ENCODE measurements at places on chromosomes 12 and 14.

- DNase-seq = no peak
Measured at GRCh38 chr12:66120477-66120876, 10.1 kb downstream of the LLPH start.

DNA sequence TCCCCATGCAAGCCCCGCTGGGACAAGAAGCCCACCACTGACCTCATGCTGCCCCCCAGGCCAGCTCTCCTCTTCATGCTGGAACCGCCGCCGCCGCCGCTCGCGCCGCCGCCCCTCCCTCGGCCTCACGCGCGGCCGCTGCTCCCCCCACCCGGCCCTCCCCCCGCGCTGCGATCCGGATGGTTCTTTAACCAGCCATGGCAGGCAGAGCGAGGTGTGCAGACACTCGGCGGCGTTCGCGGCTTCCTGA is at the start of gene DCAF5:
TSS of gene DCAF5 (minus strand) at position 218 of the 250 bp plus-strand sequence. CDS start at position 77, 141 bp downstream.
- DNase-seq = peak; percentile 98

DNA sequence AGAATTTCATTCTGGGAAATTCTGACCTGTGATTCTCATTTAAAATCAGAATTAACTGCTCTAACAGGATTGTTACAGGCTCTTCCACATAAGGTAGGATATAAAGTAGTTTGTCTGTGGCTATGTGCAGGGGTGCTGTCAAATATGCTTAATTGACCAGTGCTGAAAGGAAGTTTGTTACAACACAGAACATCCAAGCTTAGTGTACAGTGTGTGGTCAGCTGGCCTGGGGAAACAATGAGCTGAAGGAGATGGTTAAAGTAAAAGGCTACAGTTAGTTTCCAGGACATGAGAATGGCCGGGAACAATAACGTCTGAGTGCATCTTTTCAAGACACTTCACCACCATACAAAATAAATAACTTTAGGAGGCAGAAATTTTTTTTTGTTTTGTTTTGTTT is 68.0 kb downstream of the PKP2 start:
- no peak for DNase-seq

DNA sequence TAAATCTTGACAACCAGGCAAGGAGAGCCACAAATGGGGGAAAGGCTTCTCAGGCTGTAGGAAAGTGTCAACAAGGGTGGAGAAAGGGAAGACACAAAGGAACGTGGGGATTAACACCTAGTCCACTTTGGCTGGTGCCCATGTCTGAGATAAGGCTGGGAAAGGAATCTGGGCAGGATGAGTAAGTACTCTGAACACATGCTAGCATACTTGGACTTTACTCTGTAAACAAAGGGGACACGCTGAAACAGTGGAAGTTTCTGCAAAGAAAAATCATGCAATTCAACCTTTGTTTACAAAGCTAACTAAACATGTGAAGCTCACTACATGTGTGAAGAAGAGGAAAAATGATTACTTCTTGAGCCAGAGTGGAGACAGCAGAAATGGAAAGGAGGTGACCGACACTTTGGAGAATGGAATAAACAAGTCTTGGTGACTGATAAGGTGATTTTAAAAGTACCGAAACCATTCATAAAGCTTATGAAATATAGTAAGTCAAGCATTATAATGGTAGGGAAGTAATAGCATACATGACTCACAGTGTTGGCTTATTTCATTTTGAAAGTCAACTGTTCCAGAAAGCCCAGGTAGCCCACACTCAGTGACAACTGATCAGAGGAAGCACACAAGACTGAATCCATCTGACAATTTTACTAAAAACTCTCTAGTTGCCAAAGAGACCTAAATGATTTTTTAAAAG is 13.2 kb downstream of the CPNE8 start:
- DNase-seq = no peak

GRCh38 chr12:23533699-23534098 is 415.8 kb downstream of the SOX5 start:
- DNase-seq = no peak

- no peak for DNase-seq
Measured at GRCh38 chr12:131965073-131965472, 15.3 kb downstream of the EP400 start.

GRCh38 chr14:77541905-77542304 is 43.3 kb upstream of the ISM2 start:
- DNase-seq = no peak

DNA sequence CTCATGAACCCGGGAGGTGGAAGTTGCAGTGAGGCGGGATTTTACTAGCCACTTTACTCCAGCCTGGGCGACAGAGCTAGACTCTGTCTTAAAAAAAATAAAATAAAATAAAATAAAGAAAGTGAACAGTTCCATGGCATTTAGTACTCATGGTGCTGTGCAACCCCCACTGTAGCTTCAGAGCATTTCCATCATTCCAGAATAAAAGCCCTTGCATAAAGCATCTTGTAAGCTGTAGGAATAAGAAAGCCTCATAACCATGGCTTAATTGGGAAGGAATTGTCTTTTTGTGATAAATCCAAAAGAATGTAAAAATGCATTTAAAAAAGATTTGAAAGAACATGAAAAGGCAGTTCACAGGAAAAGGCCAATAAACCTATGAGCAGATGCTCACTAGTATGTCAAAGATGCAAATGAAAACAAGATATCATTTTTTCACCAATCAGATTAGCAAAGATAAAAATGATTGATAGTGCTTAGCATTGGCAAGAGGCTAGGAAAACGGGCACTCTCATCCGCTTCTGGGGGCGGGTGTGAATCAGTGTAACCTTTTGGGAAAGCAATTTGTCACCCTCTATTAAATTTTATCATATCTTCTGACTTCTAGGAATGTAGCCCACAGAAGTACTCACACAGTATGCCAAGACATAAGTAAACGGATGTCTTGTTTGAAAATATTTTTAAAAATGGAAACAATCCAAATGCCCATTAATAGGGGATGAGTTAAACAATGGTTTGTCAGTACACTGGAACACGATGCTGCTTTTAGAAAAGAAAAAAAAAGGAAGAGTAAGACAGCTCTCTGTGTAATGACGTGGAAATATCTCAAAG is 46.6 kb downstream of the CFAP251 start:
- no peak for DNase-seq

- DNase-seq = peak; percentile 31
Measured at GRCh38 chr12:104680070-104680469, 223.3 kb downstream of the CHST11 start.

DNA sequence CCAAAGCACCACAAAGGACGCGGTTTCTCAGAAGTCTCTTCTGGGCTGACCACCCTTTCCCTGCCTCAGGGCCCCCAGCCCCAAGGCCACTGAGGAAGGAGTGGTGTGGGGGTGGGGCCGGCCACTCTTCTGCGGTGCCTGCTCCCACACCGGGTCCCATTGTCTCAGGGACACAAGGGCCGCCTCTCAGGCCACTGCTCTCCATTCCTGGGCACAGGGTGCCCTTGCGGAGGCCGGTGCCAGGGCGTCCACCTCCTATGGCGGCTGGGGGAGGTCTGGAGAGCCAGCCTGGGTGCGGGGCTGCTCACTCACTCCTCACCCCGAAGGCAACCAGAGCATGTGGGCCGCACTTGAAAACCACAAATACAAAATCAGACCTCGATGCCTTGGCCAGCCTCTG is 44.1 kb downstream of the PRIMA1 start:
- DNase-seq = no peak

- DNase-seq = no peak
Measured at GRCh38 chr12:48441069-48441468, 31.3 kb upstream of the ANP32D start.

- no peak for DNase-seq
Measured at GRCh38 chr12:118425364-118425763, 49.0 kb downstream of the SUDS3 start.

GRCh38 chr14:42488965-42489364 is 882.3 kb downstream of the LRFN5 start:
- no peak for DNase-seq

GRCh38 chr14:94448071-94448808 is 4.4 kb downstream of the SERPINA11 start:
- no peak for DNase-seq

DNA sequence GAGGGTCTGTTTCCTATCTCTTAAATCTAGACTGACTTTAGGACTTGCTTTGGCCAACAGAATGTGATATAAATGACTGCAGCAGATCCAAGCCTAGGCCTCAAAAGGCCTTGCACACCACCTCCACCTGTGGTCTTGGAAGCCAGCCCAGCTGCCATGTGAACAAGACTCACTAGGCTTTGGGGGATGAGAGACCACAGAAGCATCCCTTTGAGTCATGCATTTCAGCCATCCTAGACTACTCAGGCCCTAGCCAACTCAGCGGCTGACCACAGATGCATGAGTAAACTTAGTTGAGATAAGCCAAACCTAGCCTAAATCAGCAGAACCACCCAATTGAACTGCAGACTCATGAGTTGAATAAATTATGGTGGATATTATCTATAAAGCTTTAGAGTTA is 87.7 kb downstream of the KCNH5 start:
- DNase-seq = no peak

GRCh38 chr12:49609875-49610154 is 4.4 kb upstream of the FAM186B start:
- DNase-seq = no peak

Measured in SW480 (cell line).